ENCODE measurements at places on chromosomes 7 and 10. TPM values are rescaled to one million over a fixed set of nuclear protein-coding genes. Genes with fewer than 3 reads are reported as not detected.

GRCh38 chr10:124078714-124079113 lies 14.7 kb downstream of the CHST15 start:
- H3K27me3 ChIP-seq = no peaks in the 10 kb centered on the region
- H3K27ac ChIP-seq = no peak overlapping the region
- H3K4me1 ChIP-seq = peaks cover 55% of the 10 kb centered on the region
- H3K36me3 ChIP-seq = no peaks in the 10 kb centered on the region
- H3K4me3 ChIP-seq = no peak overlapping the region
- no peak for DNase-seq

The ANKRD30A gene
- 0.18 TPM for total RNA-seq

DNA sequence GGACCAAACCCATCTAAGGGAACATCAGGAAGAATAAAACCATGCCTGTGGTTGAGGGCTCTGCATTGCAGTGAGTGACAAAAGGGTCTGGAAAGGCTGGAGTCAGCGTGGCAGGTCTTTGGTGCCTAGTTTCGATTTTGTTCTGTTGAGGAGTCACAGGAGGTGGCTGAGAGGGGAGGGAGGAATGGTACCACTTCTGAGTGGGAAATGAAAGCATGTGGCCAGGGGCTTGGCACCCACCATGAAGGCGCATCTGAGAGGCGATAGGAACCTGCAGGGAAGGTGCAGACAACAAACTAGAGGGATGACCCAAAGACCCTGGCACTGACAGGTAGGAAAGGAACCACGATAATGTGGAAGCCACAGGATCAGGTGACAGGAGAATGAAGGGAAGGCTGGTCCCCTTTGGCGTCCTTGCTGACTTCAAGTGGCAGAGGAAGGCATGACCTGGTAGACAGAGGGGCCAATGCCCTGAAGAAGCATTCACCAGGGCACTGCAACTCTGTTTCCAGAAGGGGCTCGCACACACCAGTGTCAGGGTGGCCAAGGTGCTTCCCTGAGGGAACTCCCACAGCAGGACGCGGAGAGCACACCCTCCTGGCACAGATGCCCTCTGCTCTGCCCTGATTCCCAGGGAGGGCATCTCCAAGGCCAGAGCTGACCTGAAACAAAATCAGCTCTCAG lies 41.7 kb downstream of the HIPK2 start:
- peaks cover 77% of the 10 kb centered on the region for H3K4me1 ChIP-seq
- H3K4me3 ChIP-seq = no peak overlapping the region
- no peak for DNase-seq
- peaks cover 12% of the 10 kb centered on the region for H3K36me3 ChIP-seq
- no peaks in the 10 kb centered on the region for H3K27me3 ChIP-seq

DNA sequence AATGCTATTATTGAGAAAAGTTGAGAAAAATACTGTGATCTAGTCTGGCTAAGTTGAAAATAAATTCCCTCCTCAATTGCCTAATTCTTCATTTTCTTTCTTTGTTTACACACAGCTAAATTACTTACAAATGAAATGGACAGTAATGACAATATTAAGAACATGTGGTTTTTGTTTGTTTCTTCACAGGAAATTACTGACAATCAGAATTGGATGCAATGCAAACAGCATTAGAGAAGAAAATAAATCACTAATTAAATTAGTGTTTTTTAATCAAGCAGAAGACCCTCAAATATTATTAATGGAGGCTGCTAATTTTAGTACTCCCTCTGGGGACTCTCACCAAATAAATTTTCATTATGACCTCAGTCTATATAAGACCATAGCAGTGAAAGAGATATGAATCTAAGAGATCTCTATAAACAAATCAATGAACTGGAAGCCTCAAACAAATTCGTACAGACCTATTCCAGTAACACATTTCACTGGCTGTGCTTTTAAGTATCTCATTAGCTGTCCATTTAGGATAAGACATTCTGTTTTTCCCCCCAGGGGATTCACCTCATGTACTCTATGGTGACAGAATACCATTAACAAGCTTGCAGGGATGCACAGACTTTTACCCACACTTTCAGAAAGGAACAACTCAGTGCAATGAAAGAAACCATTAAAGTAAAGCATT lies 202.0 kb upstream of the DGKB start:
- no peaks in the 10 kb centered on the region for H3K27me3 ChIP-seq
- no peak overlapping the region for H3K27ac ChIP-seq
- H3K36me3 ChIP-seq = no peaks in the 10 kb centered on the region
- H3K4me1 ChIP-seq = no peaks in the 10 kb centered on the region

- no peaks in the 10 kb centered on the region for H3K27me3 ChIP-seq
- no peak for DNase-seq
- peak overlapping the region; percentile 91 for H3K27ac ChIP-seq
- no peak overlapping the region for H3K4me3 ChIP-seq
- H3K36me3 ChIP-seq = no peaks in the 10 kb centered on the region
- peaks cover 76% of the 10 kb centered on the region for H3K4me1 ChIP-seq
These were observed 259.8 kb upstream of the KLF14 start for GRCh38 chr7:130993671-130994365.

- H3K4me3 ChIP-seq = no peak overlapping the region
- H3K4me1 ChIP-seq = no peaks in the 10 kb centered on the region
- H3K27ac ChIP-seq = no peak overlapping the region
- no peaks in the 10 kb centered on the region for H3K36me3 ChIP-seq
- H3K27me3 ChIP-seq = no peaks in the 10 kb centered on the region
- DNase-seq = no peak
These were observed 1.3 kb upstream of the DMBT1 start for GRCh38 chr10:122559228-122559627.

- no peaks in the 10 kb centered on the region for H3K27me3 ChIP-seq
- no peaks in the 10 kb centered on the region for H3K36me3 ChIP-seq
- H3K4me1 ChIP-seq = no peaks in the 10 kb centered on the region
These were observed 262.9 kb upstream of the AUTS2 start for GRCh38 chr7:69335331-69335730.

- no peaks in the 10 kb centered on the region for H3K27me3 ChIP-seq
- H3K27ac ChIP-seq = no peak overlapping the region
- no peaks in the 10 kb centered on the region for H3K36me3 ChIP-seq
- DNase-seq = no peak
- H3K4me1 ChIP-seq = peaks cover 7% of the 10 kb centered on the region
- no peak overlapping the region for H3K4me3 ChIP-seq
These were observed 19.9 kb upstream of the NPFFR1 start for GRCh38 chr10:70303730-70304129.

All from stomach (tissue), 19 donors.